ENCODE measurements at places on chromosomes 12 and 14.
A peak's percentile ranks its signal among the peaks of the same experiment; 100 is the strongest.

DNA sequence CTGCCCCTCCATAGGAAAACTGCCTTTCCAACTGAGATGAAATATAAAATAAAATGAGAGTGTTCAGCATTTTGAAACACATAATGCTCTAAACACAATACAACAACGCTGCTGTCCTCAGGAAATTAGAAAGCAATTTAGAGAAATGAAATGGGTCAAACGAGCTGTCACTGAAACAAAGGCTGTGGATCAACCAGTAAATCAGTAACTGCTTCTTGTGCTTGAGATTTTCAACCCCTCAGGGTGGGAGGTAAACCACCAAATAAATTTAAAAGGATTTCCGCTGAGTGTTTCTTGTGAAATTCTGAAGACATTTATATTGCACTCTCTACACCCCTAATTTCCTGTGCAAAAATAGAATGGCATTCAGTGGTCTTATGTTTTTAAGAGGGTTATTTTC is 657.1 kb upstream of the SEL1L start:
- DNase-seq = no peak

DNA sequence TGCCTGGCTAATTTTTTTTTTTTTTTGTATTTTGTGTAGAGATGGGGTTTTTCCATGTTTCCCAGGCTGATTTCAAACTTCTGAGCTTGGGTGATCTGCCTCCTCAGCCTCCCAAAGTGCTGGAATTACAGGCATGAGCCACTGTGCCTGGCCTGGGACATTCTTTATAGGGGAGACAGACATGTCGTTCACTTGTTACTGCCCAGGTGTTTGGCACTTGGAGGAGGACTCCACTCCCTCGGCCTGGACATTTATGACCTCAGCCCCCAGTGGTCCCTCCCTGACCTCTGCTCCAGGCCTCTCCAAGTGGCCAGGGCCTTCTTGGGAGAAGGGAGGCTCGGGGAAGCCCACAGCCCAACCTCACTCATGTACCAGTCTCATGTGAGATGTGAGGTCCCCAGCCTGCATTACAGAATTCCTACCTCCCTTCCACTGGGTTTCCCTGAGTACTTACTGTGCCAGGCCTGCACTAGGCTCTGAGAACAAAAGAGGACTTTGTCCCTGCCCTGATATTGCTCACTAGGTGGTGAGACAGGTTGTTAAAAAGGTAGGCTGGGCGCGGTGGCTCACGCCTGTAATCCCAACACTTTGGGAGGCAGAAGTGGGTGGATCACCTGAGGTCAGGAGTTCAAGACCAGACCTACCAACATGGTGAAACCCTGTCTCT is 9.7 kb upstream of the POP5 start:
- DNase-seq = no peak

DNA sequence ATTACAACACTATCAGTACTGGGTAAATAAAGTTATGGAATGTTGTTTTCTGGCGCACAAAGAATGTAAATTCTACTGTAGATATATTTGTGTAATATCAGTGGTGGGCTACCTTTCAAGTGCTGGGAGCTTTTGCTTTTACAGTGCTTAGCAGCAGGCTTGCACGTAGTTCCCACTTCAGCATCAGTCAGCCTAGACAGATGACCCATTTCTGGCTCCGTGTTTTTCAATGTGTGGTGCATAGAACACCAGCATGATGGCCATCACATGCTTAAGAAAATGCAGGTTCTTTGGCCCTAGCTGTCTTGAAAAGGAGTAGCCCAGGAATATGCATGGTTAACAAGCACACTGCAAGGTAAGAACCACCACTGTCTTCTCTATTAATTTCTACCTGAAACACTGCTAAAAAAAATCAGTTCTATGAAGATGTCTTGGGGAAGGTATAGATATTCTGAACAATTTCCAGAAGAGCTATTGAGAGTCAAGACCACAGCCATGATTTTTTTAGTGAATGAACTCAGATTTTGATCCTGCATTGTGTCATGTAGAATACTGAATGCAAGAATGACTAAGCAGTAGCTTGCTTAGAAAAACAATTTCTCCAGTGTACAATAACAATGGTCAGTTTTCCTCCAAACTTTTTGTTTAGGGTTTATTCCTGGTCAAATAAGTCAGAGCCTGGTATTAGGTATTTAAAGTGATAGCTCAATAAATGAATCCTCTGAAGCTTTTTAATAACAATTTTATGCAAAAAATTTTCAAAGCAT is 195.7 kb downstream of the AKAP6 start:
- DNase-seq = no peak

DNA sequence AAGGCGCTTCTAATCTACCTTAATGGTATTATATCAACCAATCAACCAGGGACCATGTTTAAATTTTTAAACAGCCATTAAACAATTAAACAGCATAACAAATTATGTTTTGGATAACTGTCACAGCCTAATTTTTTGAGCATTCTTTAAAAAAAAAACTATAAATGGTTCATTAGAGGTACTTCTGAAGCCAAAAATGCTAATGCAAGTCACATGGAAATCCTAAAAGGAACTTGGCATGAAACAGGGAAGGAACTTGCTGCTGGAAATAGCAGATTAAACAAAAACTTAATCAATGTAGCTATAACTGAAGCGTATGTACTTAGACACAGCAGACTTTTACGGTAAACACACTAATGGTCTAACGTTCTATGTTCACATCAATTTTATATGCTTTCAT is 190.2 kb upstream of the BTG1 start:
- DNase-seq = no peak

DNA sequence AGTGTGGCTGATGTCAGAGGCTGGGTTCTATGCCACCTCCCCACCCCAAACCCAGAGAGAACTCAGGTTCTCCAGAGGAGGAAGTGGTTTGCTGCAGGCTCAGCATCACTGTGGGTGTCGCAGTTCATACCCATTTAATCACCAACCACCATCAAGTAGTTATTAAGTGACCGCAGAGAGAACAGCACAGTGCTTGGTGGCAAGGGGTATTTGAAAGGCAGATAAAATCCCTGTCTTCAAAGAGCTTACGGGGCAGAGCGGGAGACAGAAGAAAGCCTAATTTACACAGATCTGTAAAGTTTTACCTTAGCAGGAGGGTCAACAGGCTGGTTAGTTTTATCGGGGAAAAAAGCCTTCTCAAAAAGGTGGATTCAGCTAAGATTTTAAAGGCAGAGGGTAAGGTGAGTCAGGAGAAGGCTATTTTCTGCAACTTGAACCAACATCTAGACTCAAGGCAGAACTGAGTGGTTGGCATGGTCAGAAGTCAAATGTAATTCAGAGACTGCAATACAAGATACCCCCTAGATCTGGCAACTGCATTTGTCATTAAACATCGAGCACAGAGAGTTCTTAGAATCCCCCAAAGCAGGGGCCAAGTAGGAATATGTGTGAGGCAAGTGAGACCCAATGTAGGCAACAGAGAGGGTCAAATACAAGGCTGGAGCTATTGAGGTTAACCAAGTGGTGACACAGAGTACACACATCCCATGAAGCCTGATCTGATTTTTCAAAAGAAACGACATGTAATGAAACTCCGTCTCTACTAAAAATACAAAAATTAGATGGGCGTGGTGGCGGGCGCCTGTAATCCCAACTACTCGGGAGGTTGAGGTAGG is 13.2 kb downstream of the PXN start:
- no peak for DNase-seq

DNA sequence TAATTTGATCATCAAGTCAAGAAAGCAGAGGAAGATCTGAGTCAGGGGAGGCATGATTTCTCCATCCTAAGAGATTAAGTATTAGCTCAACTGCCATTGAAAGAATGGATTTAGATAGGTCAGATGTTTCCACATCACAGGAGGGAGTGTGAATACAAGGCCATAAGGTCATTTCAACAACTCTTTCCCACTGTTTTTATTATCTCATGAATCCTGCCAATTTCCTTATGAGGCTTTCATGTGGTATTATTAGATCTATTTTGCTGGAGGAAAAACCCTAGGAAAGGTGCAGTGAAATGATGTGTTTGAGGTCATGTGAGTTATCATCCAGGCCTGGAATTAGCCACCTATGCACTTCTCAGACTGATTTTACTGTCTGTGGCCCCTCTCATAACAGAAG is 269.0 kb downstream of the NOVA1 start:
- no peak for DNase-seq

DNA sequence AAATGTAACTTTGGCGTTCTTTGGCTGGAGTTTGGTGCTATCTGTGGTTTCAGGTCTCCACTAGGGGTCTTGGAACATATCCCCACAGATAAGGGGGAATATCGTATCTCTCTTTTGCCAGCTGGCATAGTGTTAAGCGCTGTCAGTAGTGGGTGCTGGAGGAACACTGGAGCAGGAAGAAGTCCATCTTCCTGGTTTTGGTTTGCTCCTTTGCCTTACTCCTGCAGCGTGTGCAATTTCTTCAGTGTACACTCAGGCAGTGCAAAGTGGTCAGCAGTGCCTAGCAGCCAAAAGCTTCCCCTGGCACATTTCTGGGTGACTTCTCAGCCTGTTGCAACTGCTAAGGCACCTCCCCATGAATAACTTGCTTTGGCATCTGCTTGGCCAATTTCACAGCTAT is 11.7 kb upstream of the RIPK3 start:
- peak; percentile 12 for DNase-seq

- DNase-seq = no peak
These were observed 405.5 kb downstream of the MDGA2 start for GRCh38 chr14:47269756-47270492.

DNA sequence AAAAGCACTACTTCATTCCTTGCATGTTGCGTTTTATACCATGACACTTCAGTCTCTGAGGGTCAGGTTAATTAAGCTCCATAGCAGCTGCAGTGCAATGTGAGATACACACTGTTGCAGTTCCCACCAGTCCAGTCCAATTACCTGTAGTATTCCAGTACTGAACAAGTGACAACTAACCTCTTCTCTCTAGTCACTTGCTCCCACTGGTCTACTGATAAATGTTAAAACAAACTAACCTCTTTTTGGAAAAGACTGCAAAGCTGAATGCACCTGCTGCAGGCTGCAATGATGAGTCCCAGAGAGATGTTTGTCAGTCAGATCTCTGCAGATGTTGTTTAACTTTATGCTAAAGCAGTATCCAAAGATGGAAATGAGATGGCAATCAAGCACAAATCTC is 7.9 kb downstream of the NOVA1 start:
- no peak for DNase-seq
